ENCODE measurements at places on chromosomes 7 and 10.
A peak's percentile ranks its signal among the peaks of the same experiment; 100 is the strongest.

DNA sequence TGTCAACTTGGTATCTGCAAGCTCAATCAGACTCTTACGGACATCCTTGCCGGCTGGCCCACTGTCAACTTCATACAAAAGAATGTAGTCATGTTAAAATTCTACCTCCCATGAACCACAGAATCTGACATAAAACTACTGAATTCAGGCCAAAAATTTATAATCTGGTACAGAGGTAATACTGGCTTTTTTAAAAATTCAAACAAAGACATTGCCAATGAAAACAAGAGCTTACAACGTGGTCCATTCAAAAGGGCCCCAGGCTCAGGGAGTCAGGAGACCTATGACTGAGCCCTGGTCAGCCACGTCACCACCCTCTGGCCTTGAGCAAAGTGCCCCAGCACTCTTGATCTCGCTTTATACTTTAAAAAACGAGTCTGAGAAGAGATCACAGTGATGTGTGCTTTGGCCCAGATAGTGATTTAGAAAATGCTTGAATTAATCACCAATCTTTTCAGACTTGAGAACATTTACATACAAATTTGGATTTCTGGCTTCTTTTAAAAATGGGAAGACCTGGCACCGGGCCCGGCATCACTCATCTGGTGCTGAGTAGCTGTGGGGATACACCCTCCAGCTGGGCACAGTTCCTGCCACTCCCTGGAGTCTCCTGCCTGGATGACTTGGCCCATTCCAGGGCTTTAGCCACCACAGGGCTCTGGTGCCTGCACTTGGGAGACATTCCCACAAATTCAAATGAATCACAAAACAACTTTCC, 94.1 kb downstream of the PIP4K2A start:
- DNase-seq, result peak; percentile 100

DNA sequence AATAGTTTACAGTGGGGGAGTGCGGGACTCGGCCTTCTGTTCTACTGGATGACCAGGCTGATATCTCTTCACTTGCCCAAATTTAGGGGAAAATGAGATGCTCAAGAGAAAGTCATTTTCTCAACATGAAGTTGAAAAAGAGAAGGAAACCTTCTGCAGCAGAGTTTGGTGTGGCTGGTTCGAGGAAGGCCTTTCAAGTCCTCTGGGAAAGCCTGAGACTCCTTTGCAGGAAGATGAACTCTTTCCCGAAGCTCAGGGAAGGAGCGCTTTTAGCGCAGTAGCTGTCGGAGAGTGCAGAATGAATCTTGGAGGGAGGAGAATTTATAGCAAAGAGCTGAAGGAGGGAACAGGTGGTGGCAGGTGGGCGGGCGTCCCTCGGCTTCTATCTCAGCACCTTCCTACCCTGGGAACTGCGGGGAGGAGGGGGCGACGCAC, at the start of gene ATOH7:
TSS of gene ATOH7 (minus strand) at position 297 of the 435 bp plus-strand sequence. CDS start 436 bp downstream, outside the sequence.
- no peak for DNase-seq

DNA sequence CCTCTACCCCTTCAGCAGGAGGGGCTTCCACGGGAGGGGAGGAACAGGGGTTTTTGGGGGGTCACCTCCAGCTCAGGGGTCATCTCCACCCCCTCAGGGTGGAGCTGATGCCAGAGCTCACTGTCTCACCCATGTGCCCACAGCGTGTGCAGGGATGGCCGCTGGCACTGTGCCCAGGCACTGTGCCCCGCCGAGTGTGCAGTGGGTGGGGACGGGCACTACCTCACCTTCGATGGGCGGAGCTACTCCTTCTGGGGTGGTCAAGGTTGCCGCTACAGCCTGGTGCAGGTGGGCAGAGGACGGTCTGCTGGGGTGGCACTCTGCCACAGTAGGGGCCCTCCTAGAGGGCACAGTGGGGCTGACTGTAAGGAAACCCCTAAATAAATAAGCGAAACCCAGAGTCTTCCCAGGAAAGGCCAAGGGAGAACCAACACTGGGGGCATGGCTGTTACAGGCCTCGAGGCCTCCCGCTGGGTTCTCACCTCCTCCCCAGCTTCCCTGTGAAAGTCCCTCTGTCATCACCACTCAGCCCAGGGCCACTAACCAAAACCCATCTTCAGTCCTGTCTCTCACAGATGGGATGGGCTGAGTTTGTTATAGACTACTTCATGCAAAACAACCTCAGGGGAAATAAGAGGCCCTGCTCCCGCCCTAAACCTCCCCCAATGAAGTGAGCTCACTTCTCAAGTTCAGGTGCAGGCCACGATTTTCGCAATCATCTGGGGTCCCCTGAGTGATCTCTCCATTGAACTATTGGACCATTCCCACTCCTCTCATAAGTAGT, 7.4 kb upstream of the ZNF467 start:
- no peak for DNase-seq

GRCh38 chr7:28246921-28247461, 66.4 kb upstream of the JAZF1 start:
- no peak for DNase-seq

DNA sequence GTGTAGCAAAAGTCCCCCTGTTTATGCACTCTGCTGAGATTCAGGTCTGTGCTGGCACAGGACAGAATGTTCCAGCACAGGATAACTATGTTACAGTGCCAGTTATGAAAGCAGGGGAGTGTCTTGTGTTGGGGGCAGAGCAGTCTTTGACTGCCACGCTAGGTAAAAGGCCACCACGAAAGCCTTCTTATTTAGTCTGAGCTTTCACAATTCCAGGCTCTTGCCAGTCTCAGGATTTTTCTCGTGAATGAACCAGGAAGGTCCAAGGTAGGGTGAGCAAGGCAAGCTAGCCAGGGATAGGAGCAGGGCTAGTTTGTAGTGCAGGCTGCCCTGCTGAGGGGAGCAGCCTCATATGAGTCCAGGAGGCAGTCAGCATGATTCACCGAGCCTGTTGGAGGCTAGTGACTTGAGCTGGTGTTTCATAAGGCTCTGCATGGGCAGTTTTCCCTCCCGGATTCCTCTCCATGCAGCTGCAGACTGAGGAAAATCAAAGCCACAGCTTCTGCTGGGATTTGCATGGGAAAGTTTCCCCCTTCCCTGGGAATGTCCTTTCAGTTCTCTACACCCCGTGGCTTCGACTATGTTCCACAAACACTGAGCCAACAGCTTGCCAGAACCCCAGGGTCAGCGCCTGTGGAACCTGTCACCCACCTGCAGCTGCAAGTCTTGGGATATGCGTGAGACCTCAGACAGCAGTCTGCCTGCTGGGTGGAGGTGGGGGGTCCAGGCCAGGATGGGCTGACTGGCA, 112.3 kb downstream of the JCAD start:
- peak; percentile 96 for DNase-seq

GRCh38 chr10:101110856-101111523, 20.1 kb upstream of the TLX1 start:
- DNase-seq, result no peak

DNA sequence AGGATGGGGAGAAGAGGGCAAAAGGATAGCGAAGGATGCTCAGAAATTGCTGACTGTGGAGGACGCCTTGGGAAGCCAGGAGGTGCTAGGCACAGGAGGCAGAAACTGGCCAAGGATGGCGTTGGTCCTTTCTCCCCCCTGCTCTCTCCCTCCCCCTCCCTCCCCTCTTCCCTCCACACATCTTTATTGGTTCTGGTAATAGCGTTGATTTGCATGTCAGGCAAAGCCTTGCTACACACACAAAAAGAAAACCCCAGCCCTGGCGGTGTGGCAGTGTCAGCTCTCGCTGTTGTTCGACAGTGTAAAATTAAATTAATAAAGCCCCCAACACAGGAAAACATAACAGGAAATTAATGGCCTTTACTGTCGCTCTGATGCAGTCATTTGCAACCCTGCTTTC, 47.2 kb downstream of the PAX2 start:
- DNase-seq, result no peak

GRCh38 chr7:148095066-148095465, 495.5 kb upstream of the C7orf33 start:
- no peak for DNase-seq

DNA sequence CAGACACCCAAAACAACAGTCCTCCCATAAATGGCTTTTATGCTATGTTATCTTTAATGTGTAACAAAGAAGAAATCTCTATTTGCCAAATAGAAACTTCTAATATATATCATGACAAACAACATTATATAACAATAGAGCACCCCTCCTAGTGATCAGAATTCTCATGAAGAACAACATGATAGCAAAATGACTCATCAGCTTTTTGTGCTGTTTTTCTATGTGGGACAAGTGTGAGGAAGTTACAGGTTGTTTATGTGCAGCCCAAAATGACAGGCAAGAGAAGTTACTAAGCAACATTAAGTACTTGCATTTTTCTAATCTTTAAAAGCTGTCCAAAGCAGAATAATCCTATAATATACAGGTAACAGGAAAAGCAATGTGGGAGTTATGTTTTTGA, 7.7 kb downstream of the DGKB start:
- DNase-seq, result no peak

DNA sequence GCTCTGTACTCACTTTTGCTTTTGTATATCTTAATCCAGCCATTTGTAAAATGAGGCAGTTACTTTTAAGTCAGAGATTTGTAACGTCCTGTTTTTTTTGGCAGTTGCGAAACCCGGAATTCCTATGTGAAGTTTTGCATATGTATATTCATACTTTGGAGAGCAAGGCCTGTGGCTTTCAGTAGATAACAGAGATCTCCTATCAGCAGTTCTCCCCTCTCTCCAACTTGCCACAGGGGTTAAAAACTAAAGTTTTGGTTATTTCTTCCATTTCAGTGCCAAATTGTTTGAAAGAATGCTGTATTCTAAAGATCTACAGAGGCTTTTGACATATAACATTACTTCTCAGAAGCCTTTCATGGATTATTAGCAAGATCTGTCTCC, 102.4 kb downstream of the EXOC4 start:
- DNase-seq, result peak; percentile 62

DNA sequence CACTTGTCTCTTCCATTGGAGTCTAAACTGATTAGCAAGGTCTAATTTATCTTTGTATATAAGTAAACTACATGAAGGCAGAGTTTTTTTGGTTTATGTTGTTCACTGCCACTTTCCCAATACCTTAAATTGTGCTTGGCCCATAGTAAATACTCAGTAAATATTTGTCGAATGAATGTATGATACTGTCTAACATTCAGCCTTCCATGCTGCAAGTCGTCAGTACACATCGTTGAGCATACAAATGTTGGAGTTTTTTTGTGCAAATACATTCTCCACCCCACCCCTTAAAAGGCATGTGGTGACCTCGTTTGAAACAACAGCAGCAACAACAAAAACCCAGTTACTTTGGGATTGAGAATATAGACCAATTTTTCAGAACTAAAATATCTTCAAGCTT, 17.4 kb upstream of the IGF2BP3 start:
- no peak for DNase-seq

DNA sequence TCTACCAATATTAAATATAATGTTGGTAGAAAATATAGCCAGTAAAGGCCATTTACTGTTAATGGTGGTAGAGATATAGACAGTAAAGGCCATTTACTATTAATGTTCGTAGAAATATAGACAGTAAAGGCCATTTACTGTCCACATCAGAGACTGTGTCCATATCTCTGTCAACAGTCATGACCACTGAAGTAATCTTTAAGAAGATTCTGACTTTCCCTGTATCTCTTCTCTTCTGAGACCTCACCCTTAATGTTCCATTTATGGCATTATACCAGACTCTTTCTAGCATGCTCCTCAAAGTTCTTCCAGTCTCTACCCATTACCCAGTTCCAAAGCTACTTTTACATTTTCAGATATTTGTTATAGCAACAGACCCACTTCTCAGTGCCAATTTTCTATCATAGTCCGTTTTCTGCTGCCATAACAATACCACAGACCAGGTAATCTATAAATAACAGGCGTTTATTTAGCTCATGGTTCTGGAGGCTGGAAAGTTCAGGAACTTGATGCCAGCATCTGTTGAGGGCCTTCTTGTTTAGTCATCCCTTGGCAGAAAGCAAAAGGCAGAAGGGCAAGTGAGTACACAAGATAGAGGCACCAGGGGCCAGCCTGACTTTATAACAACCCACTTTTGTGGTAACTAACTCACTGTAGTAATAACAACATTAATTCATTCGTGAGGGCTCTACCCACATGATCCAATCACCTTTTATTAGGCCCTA, 7.9 kb upstream of the NUDCD3 start:
- no peak for DNase-seq

- peak; percentile 27 for DNase-seq
Measured at GRCh38 chr10:88289342-88289741, 293.8 kb downstream of the RNLS start.

- no peak for DNase-seq
Measured at GRCh38 chr10:73761781-73762180, 17.6 kb downstream of the SEC24C start.

- DNase-seq, result no peak
Measured at GRCh38 chr7:12661581-12661980, 25.9 kb upstream of the ARL4A start.

- no peak for DNase-seq
Measured at GRCh38 chr10:75648351-75648750, 216.9 kb downstream of the LRMDA start.
